ENCODE measurements at places on chromosomes 5 and 9. TPM values are rescaled to one million over a fixed set of nuclear protein-coding genes. Genes with fewer than 3 reads are reported as not detected.

Gene SLC34A3
- polyA plus RNA-seq: not detected

Gene SH3GL2
- polyA plus RNA-seq: not detected

Gene PCDHB13
- polyA plus RNA-seq: not detected

Gene SPINK6
- polyA plus RNA-seq: not detected

Gene CERCAM
- 0.51 TPM for polyA plus RNA-seq

Gene PFN3
- not detected for polyA plus RNA-seq

Gene KIF24
- not detected for polyA plus RNA-seq

Gene DRD1
- not detected for polyA plus RNA-seq

Gene SLC45A2
- not detected for polyA plus RNA-seq

Gene GFI1B
- polyA plus RNA-seq: not detected

Gene SEMA6A
- 0.18 TPM for polyA plus RNA-seq

Gene SLC34A1
- polyA plus RNA-seq: not detected

Gene PCDHGA9
- polyA plus RNA-seq: 0.14 TPM

- H3K4me3 ChIP-seq: no peak overlapping the region
- no peak for DNase-seq
- H3K36me3 ChIP-seq: peaks cover 13% of the 10 kb centered on the region
- no peak overlapping the region for H3K27ac ChIP-seq
Observed at GRCh38 chr9:110213413-110214044, 5.6 kb upstream of the C9orf152 start.

GRCh38 chr5:100864931-100865330 is 38.2 kb downstream of the ST8SIA4 start:
- H3K36me3 ChIP-seq: peaks cover 32% of the 10 kb centered on the region
- no peak overlapping the region for H3K27ac ChIP-seq
- H3K4me3 ChIP-seq: no peak overlapping the region
- H3K4me1 ChIP-seq: peaks cover 11% of the 10 kb centered on the region
- no peaks in the 10 kb centered on the region for H3K27me3 ChIP-seq
- DNase-seq: no peak

DNA sequence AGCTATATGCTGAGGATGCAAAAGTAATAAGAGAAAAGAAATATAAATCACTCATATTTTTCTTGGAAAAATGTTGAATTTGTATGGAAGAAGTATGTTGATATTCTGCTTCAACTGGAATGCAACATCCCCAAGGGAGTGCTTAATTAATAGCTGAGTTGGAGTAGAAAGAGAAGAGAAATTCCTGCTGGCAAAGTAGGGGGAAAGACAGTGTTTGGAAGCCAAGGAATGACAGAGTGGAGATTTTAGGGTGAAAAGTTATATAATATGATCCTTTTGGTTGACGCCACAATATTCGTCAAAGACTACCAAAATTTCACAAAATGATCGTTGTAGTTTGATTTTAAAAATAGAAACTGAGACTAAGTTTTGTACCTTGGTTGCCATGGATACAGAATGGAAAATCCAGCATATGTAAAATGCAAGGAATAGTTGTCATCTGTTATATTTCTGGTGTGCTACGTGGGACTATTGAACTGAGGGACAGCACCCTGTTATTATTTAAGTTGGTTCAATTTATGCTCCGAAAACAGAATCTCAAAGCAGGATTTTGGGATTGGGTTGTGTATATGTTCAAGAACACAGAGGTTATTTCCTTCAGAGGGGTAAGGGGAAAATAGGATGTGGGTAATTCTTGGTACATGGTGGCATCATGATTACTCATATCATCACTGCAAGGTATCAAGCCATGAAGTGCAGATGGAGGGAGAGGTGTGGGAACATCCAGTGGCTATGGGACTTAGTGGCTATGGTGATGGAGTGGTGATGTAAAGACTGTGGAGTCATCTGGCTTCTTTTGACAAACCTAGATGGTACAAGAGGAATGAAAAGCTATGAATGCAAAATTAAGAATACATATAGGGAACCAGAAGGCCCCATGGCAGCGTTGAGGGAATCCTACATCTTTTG is 61.0 kb downstream of the SUB1 start:
- no peaks in the 10 kb centered on the region for H3K36me3 ChIP-seq
- DNase-seq: no peak
- H3K4me1 ChIP-seq: no peaks in the 10 kb centered on the region
- H3K27me3 ChIP-seq: no peaks in the 10 kb centered on the region
- no peak overlapping the region for H3K27ac ChIP-seq
- H3K4me3 ChIP-seq: no peak overlapping the region

GRCh38 chr5:150624334-150625163 is 15.9 kb upstream of the SYNPO start:
- peak; percentile 44 for DNase-seq
- H3K36me3 ChIP-seq: peaks cover 1% of the 10 kb centered on the region

- H3K4me3 ChIP-seq: no peak overlapping the region
- H3K36me3 ChIP-seq: no peaks in the 10 kb centered on the region
- H3K27me3 ChIP-seq: peaks cover 3% of the 10 kb centered on the region
- no peaks in the 10 kb centered on the region for H3K4me1 ChIP-seq
Observed at GRCh38 chr9:36924071-36924470, 110.0 kb downstream of the PAX5 start.

DNA sequence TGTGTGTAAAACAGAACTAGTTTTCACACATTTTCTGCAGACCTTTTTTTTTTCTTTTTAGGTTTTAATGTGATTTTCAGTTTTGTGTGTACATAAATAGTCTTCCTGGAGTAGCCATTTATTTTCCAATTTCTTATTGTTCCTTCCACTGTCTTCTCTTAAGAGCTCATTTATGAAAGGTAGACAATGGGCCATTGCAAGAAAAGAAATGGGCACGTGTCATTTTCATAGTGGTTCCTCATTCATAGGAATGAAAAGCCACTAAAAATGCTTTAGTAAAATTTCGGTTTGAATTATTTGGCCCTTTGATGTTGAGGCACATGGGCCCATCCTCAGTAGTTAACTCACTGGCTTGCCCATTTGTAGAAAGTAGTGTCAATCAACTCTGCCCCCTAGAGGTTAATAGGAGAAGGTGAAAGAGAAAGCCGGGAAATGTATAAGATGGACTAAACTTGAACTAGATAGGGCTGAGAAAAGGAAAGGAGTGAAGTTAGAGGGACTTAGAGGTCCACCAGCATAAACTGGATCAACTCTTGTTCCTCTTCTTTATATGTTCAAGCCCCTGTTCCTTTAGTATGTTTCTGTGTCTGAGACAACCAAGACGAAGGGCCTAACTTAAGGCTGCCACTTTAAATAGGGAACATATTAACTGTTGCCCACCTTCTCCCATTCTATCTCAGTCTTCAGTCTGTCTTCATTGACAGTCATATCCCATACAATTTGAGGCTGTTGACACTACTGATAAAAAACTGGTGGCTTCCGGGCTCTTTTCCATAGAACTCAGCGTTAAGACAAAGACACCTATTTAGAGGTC is 72.6 kb downstream of the SMARCA2 start:
- no peak overlapping the region for H3K4me3 ChIP-seq
- H3K27me3 ChIP-seq: no peaks in the 10 kb centered on the region
- no peak for DNase-seq
- no peak overlapping the region for H3K27ac ChIP-seq
- peaks cover 9% of the 10 kb centered on the region for H3K4me1 ChIP-seq
- peaks cover 94% of the 10 kb centered on the region for H3K36me3 ChIP-seq

DNA sequence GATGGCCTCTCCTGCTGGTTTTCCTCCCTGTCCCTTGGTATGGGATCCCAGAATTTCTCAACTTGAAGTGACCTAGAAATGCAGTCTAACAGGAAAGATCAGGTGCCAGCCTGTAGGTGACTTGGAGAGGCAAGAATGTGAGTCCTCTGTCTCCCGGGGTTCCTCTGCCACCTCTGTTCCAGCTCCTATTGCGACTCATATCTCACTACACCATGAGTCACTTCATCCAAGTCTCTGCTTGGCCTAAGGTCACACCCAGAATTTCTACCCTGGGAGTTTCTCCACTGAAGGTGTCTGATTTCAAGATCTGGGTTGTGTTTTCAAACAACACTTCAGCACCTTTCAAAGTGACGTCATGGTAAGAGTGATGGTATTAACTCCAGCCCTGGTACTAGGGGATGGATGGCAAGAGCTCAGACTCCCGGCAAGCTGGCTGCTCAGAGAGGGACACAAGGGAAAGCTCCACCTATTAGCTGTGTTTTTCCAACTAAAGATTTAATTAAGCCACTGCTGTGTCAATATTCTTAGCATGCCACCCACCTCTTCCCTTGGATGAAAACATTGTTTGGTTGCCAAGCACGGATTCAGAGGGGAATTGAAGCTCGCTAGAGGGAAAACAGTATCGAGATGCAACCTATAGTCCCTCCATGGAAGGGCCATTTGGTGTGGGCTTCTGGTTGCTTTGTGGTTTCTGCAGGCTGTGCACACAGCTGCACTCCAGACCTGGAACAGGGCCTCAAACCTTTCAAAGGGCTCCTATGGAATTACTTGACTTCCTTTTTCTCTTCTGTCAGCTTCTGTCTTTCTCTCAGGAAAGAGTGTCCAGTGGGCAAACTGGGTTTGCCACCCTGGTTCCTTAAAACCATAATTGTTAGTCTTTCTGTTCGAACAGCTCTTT is 205.7 kb downstream of the GAS1 start:
- no peaks in the 10 kb centered on the region for H3K4me1 ChIP-seq
- no peak overlapping the region for H3K27ac ChIP-seq
- H3K27me3 ChIP-seq: no peaks in the 10 kb centered on the region
- no peak for DNase-seq
- H3K4me3 ChIP-seq: no peak overlapping the region

GRCh38 chr9:84101964-84102632 is 121.5 kb downstream of the RMI1 start:
- H3K27ac ChIP-seq: no peak overlapping the region
- peaks cover 23% of the 10 kb centered on the region for H3K27me3 ChIP-seq
- H3K4me3 ChIP-seq: no peak overlapping the region
- no peaks in the 10 kb centered on the region for H3K36me3 ChIP-seq

DNA sequence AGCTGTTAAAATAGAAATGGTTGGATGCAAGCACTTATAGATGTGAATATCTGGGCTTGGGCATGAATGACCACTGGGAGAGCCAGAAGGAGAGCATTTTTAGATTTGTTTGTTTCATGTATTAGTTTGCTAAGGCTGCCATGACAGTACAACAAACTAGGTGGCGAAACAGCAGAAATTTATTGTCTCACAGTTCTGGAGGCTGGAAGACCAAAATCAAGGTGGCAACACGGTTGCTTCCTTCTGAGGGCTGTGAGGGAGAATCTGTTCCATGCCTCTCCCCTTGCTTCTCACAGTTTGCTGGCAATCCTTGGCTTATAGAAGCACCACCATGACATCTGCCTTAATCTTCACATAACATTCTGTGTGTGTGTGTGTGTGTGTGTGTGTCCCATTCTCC is 20.2 kb upstream of the CDC23 start:
- H3K27ac ChIP-seq: no peak overlapping the region
- DNase-seq: no peak
- no peaks in the 10 kb centered on the region for H3K4me1 ChIP-seq
- H3K36me3 ChIP-seq: no peaks in the 10 kb centered on the region
- H3K27me3 ChIP-seq: peaks cover 10% of the 10 kb centered on the region
- H3K4me3 ChIP-seq: no peak overlapping the region

DNA sequence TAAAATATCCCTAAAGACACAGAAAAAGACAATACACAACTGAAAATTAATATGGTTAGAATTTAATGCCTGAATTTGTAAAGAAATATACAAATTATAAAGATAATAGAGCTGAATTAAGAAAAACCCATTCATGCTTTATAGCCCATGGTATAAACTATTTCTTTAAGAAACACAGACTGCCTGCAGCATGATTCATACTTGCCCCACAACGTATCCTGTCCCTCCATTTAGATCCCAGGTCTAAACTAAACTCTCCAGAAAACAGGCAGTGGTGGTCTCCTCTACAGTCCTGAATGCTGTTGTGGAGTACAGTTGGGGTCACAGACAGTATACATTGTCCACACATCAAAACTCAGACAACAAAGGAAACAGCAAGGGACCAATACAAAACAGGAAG is 24.8 kb downstream of the IL6ST start:
- H3K27ac ChIP-seq: peak overlapping the region; percentile 71
- no peak overlapping the region for H3K4me3 ChIP-seq
- DNase-seq: no peak
- H3K4me1 ChIP-seq: peaks cover 49% of the 10 kb centered on the region
- H3K27me3 ChIP-seq: no peaks in the 10 kb centered on the region

DNA sequence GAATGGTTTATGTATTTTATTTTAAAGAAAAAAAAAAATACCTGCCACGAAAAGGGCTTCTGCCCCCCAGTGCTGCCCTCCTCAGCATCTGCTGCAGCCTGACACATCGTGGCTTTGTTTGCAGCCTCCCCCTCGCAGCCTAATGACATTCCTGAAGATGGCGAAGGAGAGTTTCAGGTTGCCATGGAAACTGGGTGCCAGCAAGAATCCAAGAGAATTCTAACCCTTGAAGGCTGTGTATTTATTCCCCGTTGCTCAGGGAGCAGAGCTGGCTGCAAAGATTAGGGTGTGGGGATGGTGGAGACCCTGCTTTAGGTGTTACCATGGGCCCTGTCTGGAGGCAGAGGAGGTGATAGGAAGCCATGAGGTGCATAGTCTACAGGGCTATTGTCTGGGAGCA is 126.6 kb downstream of the NSG2 start:
- H3K27ac ChIP-seq: no peak overlapping the region
- DNase-seq: no peak
- H3K4me3 ChIP-seq: no peak overlapping the region
- H3K36me3 ChIP-seq: no peaks in the 10 kb centered on the region
- H3K4me1 ChIP-seq: no peaks in the 10 kb centered on the region
- peaks cover 36% of the 10 kb centered on the region for H3K27me3 ChIP-seq

GRCh38 chr5:129748913-129749880 is 1.3 kb downstream of the MINAR2 start:
- H3K27me3 ChIP-seq: peaks cover 4% of the 10 kb centered on the region
- H3K36me3 ChIP-seq: no peaks in the 10 kb centered on the region
- DNase-seq: no peak

- H3K27ac ChIP-seq: no peak overlapping the region
- no peaks in the 10 kb centered on the region for H3K27me3 ChIP-seq
- no peak for DNase-seq
- no peaks in the 10 kb centered on the region for H3K4me1 ChIP-seq
Observed at GRCh38 chr5:30874241-30875034, 319.0 kb upstream of the CDH6 start.
